ENCODE measurements at places on chromosomes 12 and 14.

GRCh38 chr14:58769011-58769643 lies 131.4 kb downstream of the DACT1 start:
- ATAC-seq: peak; percentile 63

DNA sequence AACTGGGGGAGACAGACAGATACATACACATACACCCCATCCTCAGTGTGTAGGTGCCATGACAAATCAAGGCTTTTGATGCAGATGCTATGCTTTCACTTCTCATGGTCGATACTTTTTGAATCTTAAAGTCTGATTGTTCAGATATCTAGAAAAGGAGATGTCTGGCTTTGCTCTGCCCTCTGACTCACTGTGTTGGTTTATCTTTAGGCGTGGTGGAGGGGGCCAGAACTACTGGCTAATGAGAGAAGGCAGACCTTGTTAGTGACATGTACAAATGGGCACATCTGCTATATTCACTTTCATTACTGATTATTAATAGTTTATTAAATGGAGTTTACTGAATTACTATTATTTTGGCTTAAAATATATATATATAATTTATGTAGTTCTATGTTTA lies 444.3 kb upstream of the RGS6 start:
- no peak for ATAC-seq

- ATAC-seq: no peak
Observed at GRCh38 chr12:114440270-114441038, 34.5 kb upstream of the TBX5 start.

GRCh38 chr12:92595663-92596062 lies 107.1 kb upstream of the PLEKHG7 start:
- no peak for ATAC-seq

GRCh38 chr14:72714094-72714493 lies 179.8 kb downstream of the DPF3 start:
- no peak for ATAC-seq

DNA sequence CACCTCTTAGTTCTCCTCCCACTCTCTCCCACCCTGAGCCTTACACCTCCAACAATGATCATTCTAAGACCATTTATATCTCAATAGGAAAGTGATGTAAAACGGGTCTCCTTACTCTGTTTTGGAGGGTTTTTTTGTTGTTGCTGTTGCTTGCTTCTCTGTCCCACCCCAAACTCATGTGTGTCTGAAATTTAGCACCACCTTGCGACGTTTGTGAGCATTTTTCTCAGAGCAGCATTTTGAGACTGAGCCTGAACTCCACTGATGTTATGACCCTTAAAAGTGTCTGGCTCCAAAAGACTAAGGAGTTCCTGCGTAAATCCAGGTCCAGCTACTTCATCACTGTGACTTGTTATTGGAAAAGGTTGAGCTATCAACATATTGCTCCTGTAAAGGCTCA lies 155.0 kb downstream of the DAD1 start:
- no peak for ATAC-seq

- peak; percentile 81 for ATAC-seq
Observed at GRCh38 chr12:99984271-99985128, at the start of gene ANKS1B. TSS of gene ANKS1B (minus strand) at chr12:99984936. CDS start at chr12:99984237, 699 bp downstream.

GRCh38 chr12:52871291-52872039 lies 22.7 kb upstream of the KRT78 start:
- ATAC-seq: no peak

DNA sequence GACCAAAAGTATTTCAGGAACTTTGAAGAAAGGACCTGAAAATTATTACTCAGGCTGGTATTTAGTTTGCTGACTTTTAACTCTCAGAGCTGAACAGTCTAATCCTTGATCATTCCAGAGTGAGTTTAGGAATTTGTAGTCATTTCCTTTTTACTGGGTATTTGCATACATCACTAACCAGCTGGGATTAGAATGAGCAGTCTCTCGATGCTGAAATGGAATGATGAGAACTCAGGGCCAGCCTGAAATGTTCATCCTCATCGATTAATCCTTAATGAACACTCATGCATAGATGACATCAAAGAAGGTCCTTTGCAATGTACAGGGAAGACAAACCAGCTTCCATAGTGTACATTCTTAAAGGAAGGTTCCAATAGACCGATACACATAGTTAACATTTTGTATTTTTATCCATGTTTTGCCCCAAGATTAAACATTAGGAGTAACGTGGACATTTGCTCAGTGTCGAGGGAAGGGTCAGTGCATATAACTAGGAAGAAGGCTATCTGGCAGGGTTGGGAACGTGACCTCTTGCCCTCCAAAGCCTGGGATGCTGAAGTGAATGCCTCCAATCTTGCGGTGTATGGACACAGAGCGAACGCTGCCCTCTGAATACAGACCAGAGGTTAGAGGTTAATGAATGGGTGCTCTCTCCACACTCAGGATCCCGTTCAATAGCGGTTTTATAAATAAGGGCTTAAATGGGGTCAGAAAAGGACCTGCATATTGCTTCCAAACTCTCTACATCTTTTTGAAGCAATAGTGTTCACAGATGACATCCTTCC lies 14.5 kb downstream of the FBXL14 start:
- no peak for ATAC-seq

DNA sequence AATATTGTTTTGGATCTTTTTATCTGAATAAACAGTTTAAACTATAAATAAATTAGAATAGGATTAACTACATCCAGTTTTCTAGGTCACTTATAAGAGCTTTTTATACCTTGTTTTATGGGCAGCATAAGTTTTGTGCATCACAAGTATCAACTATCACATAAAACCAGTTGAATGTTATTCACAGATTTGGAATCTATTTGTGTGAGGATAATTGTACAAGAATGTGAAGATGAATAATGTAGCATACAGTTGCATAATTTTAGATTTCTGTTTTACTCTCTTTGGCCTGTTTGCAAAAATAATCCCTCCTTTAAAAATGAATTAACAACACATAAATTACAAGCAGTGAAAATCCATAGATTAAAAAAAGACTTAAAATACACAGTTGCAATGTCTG lies 88.8 kb downstream of the SCFD1 start:
- ATAC-seq: no peak

GRCh38 chr14:64788706-64789105 lies 84.5 kb downstream of the PLEKHG3 start:
- ATAC-seq: no peak

- ATAC-seq: no peak
Observed at GRCh38 chr12:46342562-46343033, 30.0 kb downstream of the SLC38A2 start.

Data from motor neuron (in vitro differentiated cells).